Fibroblast of skin of right biceps (primary cell): ENCODE measurements at places on chromosomes 2 and 18.
A peak's percentile ranks its signal among the peaks of the same experiment; 100 is the strongest.

DNA sequence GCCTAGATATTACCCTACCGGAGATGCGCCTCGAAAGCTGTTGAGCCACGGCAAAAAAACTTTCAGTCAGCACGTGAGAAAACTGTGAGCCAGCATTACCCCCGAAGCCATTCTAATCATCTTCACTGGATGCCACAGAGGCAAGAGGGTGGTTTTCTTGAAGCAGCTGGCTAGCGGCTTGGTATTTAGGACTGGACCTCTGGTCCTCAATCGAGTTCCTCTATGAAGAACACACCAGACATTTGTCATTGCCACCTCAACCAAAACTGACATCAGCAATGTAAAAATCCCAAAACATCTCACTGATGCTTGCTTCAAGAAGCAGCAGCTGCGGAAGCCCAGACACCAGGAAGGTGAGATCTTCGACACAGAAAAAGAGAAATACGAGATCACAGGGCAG, 52.8 kb upstream of the SLC66A3 start:
- no peak for DNase-seq

DNA sequence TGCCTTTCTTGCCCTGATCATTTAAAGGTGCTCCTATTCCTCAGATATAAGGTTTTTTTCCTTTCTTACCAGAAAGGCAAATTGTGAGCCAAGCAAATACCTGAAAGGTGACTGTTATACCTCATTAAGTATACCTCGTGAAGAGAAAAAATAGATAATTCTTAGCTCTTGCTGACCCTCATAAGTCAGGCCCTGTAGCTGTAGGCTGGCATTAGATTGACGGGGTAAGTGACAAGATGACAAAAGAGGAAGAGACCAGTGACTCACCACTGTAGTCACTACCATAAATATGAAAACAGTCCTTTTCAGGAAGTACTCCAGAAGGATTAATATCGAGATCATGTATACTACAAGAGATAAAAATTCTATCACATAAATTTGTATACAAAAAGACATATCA, 104.6 kb downstream of the PTPN4 start:
- DNase-seq = no peak

- peak; percentile 31 for DNase-seq
Measured at GRCh38 chr2:5666798-5667197, 25.4 kb upstream of the SOX11 start.

DNA sequence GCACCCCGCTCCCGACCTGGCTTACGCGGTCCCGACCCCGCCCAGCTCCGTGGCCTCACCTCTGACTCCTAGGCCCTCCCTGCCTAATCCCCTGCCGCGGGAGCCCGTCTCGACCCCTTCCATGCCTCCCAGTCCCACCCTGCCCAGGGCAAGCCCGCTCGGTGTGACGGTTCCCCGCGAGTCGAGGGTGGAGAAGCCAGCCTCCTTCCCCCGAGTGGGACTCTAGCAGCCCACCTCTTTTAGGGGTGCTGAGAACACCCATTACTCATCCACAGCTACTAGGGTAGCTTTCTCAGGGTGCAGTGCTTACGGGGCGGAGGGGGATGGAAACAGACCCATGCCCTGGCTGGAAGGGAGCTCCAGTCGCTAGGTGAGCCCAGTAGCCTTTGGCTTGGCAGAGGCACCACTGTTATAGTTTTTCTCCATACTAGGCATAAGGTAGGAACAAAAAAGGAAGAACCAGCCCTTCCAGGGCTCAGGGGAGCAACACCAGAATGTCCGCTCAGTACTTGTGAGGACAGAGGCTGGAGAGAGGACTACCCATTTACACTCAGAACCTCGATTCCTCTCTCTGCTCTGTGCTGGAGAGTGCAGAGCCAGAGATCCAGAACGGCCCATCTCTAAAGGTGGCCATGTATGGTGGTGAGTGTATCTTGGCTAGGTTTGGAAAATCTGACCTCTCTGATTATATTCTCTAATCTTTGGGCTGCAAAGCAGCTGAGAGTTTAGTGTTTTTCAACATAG, 606 bp downstream of the AGBL5 start:
- DNase-seq = no peak

DNA sequence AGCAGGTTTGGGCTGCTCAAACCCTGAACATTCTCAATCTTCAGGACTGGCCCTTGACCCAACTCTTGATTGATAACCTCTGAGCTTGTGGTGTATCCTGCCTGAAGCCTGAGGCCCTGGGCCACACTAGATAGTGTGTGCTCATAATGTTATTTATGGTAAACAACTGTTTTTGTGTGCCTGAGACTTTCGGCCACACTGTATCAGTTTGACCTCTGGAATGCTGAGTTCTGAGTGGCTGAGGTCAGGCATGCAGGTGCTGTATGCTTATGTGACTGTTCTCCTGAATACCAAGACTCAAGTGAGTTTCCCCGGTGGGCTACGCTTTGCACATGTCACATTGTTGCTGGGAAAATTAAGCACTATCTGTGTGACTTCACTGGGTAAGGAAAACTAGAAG, 82.2 kb upstream of the RMP24 start:
- no peak for DNase-seq

DNA sequence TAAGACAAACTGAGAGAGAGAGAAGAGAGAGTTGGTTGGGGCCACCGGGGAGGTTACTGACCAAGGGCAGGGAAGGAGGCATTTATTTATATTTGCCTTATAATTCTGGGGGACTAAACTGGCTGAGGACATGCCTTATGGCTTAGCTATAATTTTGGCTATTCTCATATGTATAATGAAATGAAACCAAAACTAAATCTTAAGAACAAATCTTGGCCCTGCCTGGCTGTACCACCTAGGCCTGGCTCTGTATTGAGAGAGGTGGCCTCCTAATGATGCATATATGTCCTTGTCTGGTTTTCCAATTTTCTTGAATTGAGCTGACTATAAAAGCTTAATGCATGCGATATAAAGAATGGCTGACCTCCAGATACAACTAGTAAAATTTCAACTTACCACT, 3.5 kb upstream of the PPP1CB start:
- DNase-seq = no peak

DNA sequence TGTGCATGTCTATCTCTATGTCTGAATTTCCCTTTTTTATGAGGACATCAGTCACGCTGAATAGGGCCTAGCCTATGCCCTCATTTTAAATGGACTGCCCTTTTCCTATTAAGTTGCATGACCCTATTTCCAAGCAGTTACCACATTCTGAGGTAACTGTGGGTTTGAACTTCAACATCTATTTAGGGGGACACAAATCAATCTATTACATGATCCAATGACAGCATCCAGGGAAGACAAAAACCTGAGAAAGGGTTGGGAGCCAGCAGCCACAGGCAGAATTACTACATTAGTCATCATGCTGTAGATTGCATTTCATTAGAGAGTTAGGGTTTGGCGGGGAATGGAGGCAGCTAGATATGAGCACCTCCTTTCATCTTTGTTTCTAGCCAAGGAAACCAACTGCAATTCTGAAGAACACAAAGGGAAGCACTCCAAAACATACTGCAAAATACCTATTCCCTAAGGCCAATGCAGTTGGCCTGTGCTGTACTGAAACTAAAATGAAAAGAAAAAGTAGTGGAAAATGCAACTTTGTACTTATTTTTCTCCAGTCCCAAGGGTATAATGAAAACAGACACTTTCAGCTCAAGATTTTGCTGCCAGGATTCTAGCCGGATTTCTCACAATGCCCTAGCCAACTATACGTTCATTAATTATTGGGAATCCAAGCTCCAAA, 40.4 kb upstream of the C1D start:
- peak; percentile 46 for DNase-seq

DNA sequence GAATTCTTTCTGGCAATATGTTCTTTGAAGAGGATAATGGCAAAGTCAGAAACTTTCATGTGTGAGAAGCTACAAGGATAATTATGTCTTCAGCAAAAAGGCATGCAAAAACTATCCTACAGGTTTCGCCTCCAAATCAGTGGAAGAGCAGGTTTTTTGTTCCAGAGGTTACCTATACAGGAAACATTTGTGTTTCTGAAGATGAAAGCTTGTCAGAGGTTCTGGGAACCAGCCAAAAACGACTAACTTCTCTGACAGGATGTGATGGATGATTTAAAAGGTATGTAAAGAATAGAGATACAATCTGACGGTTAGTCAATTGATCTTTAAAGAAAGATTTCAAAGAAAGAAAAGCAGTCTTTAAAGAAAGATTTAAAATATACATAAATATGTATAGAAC, 37.6 kb downstream of the RND3 start:
- no peak for DNase-seq

DNA sequence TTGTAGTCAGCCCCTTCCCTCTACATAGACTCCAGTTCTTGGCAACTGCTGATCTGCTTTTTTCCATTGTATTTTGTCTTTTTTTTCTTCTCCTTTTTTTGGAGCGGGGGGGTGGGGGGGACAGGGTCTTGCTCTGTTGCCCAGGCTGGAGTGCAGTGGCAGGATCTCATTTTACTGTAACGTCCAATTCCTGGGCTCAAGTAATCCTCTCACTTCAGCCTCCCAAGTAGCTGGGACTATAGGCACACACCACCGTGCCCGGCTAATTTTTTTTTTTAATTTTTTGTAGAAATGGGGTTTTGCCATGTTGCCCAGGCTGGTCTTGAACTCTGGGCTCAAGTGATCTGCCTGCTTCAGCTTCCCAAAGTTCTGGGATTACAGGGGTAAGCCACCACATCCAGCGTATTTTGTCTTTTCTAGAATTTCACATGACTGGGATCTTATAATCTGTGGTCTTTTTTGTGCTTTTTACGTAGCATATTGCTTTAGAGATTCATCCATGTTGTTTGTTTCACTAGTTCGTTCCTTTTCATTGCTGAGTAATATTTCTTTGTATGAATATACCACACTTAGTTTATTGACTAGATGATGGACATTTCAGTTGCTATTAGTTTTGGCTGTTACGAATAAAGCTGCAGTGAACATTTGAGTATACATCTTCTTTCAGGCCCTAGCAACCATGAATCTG, 17.9 kb downstream of the EML4 start:
- DNase-seq = no peak

DNA sequence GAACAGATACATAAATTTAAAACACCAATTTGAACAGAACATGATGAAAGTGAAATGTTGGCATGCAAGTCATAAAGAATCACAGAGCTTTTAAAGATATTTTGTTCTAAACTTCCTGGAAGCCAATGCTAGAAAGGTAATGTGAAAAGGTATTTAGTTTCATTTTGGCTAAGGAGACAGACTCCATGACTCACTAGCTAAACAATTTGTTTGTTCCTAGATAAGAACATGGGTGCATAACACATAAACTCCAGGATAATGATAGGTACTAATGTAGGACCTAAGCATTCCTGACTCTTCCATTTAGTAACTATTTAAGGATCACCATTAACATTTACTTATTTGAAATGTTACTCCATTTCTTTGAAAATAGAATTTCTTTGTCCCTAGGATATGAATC, 292.5 kb upstream of the CNTNAP5 start:
- no peak for DNase-seq

- no peak for DNase-seq
Measured at GRCh38 chr2:189066037-189066436, 91.9 kb downstream of the COL3A1 start.

DNA sequence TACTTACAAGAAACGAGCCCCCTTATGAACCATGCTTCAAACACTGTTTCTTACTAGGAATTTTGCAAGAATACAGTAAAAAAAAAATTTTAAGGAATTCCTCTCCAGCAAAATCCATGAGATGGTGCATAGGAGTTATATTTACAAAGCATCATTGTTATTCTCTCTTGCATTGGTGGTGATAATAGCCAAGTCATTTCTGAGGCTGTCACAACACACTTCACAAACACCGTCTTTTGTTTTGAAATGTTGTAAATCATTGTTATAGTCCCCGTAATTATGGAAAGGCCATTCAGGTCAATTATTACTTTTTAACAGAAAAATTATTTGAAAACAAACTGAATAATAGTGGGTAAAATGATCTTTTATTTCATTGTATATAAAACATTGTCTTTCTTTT, 60.1 kb downstream of the DYNC1I2 start:
- no peak for DNase-seq
